NCI-H1105 (cell line): ENCODE measurements at places on chromosomes 5 and 9.

DNA sequence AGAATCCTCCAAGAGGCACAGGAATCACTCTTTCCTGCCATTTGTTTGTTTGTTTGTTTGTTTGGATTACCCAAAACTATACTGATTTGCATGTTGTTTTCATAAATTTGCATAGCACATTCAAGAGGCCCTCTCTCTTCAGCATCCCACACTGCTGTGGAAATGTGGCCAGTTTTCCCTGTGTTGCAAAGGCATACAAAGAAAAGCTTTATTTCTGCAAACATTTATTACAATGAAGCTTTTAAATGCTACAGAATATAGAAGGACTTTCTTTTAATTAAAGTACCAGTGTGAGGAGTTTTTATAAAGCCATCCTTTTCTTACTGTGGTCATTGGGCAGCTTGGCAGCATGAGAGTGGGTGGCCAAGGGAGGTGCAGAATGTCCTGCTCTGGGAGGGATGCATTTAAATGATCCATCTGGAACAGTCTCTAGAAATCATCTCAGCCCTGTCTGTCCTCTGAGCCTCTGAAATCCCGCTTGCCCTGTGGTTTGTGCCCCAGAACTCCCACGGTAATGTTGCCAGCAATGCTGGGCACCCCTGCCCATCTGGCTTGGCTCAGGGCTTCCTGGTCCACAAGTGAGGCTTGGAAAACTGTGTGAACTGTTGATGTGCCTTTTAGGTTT lies 356.8 kb upstream of the KIF2A start:
- DNase-seq, result no peak

DNA sequence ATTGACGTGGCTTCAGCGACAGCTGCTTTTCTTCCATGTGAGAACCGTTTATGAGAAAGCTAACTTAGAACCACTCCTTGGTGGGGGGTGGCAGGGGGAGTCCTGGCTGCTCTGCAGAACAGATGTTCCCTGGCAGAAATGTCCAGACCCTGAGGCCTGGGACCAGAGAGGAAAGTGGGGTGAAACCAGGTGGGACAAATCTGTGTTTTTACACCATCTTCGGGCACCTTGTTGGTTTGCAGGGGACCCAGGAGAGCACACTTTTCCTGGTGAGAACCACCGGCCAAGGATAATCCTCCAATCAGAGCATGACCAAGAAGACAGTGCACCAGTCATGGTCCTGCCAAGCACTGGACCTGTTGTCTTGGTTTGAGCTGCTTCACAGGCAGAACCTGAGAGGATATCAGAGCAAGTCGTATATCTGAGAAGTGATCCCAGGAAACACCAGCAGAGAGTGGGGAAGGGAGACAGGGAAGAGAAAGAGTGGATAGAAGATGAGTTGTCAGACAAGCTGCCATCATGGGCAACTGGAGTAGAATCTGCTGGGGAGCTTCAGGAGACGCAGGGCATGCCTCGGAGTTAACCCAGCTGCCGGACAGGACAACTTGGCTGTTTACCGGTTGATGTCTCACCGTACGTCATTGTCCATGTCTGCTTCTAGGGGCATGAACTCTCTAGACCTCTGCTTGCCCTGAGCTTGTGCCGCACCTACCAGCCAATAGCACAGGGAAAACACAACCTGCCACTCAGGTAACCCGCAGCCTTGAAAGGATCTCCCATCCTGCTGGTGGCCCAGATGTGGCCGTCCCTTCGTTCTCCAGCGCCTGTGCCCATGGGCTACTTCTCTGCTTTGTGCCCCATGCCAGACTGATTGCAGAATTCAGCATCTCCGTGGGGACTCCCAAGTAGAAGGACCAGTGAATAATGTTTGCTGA lies 178.4 kb upstream of the MVB12B start:
- no peak for DNase-seq

GRCh38 chr9:136403538-136403914 lies 3.6 kb upstream of the SNAPC4 start:
- no peak for DNase-seq

DNA sequence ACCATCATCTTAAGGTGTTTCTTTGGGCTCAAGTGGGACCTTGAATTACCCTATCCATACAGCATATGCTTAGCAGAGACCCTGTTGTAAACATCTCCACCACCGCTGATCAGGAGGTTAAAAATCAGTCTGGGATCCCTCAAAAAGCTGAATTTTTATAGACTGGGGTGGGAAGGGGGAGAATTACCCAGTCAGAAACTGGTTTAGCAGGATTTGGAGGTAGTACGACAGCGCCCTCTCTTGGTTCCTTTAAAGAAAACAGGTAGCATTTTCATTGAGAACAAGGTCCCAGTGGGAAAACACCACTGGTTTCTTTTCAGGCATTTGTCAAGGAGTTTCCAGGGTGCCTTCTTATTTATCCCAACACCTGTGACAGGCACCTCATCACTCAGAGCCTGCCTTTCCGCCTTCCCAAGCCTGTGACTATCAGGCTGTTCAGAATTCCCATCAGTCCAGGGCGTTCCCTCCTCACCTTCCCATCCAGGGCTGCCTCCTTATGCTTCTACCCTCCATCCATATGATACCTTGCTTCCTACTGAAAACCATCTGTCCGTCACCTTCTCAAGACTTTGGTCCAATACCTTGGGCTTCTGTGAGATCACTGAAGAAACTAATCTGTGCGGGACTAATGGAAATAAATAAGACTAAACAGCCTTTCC lies 203.8 kb upstream of the RAI14 start:
- DNase-seq, result no peak

GRCh38 chr9:16982780-16983310 lies 112.4 kb upstream of the BNC2 start:
- DNase-seq, result no peak

DNA sequence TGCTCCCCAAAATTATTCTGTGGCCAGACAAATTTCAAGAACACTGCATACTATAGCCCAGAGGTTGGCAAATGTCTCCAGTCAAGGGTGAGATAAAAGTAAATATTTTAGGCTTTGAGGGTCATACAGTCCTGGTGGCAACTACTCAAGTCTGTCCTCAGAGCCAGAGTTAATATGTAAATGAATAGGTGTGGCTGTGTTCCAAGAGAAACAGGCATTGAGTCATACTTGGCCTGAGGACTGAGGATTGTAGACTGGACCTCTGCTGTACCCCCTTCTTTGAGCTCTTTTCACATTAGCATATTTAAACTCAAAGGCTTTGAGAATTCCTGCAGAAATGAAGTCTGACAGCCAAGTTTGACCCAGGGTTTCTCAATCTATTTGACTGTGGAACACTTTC lies 129.2 kb upstream of the PTCH1 start:
- DNase-seq, result no peak

- no peak for DNase-seq
Observed at GRCh38 chr5:124278636-124279035, 467.8 kb downstream of the ZNF608 start.

DNA sequence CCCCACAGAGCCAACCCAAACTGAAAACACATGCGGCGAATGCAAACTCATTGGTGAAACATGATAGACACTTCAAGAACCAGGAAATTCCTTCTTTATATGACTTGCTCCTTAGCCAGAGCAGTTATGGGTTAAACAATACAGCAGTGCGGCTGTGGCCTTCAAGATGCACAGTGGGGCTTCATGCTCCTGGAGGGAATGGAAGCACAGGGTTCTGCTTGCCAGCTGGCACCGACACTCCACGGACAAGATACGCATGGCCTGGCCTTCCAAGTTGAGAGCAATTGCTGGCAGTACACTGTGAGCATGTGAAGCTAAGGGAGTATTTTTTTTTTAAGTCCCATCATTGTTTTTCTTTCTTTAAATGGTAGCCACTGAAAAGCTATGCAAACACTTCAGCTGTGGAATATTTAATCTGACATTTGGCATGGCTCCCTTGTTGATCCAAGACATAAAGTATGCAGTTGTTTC lies 451.6 kb upstream of the CD180 start:
- no peak for DNase-seq

- peak; percentile 54 for DNase-seq
Observed at GRCh38 chr9:36136272-36136893, at the start of gene GLIPR2. Gene GLIPR2 (plus strand): TSS chr9:36136733. CDS start chr9:36136779, 46 bp downstream.

GRCh38 chr9:120161776-120162175 lies 418.2 kb downstream of the CDK5RAP2 start:
- DNase-seq, result no peak

DNA sequence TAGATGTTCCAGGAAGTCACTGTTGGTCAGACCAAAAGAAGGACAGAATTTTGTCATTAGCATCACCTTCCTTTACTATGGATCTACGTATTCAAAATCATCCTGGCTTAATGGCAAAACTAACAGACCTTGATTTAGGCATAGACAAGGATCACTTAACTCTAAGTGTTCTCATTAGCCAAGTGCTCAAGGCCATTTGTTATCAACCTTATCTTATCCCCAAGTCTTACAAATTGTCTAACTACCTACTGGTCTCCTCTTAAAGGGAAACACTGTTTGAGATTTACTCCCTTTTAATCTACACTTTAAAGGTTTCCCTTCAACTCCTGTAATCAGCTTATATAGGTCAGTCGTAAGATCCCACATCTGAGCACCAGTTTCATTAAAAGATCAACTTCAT lies 1197.5 kb upstream of the C9orf72 start:
- DNase-seq, result no peak

DNA sequence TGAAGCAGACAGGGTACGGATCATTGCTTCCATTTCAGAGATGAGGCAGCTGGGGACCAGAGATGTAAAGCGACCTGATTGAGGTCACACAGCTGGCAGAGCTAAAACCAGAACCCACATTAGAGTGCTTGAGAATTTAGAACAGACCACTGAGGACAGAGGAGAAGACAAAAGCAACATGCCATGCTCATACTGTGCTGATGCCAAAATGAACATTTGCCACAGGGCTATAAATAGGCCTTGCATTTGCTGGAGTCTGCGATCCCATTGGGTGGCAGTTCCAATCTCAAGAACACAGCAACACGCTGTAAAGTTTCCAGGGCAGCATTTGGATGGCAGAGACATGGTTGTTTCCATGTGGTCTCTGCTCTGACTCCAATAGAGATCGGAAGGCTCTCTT lies 222.4 kb upstream of the TBC1D2 start:
- no peak for DNase-seq

DNA sequence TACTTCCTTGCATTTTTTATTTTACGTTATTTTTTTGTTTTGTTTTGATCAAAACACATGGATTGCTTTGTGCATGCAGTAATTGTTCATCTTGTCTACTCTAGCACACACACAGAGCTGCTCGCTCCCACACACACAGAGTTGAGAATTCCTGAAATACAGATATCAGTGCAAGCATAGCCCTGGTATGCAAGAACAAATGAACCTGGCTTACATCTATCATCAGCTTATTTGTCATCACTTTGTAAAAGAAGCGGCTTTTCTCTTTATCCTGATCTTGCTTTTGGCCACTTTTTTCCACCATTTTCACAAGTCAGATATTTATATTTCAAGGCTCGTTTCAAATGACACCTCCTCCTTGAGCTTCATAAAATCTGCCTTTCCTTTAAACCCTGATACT lies 1435.7 kb downstream of the MAT2B start:
- DNase-seq, result no peak

- DNase-seq, result no peak
Observed at GRCh38 chr9:120338340-120338739, 241.6 kb downstream of the CDK5RAP2 start.

GRCh38 chr5:97182571-97183099 lies 412 bp downstream of the RIOK2 start:
- no peak for DNase-seq

DNA sequence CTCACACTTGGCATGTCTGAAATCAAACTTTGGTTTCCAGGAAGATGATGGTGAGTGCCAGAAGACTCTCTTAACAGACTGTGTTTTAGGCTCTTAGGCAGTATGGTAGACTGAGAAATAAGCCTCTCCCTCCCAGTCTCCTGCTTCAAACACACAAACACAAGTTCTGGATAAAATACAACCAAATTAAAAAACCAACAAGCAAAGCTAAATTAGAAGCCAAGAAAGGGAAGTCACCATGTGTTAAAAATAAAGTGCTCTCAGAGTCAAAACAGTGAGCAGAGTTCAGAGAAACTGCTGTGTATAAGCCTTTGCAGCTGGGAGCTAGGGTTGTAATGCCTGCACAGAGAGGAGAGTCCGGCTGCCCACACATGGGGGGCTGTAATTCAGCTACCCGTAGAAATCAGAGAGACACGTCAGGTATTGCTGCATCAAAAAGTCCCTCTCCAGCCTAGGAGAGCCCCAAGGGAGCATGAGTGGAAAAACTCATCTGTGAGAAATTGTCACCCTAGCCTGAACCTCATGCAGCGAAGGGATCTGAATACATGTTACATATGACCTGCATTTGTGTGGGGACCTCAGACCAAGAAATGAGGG lies 62.6 kb downstream of the ANGPTL2 start:
- DNase-seq, result no peak

DNA sequence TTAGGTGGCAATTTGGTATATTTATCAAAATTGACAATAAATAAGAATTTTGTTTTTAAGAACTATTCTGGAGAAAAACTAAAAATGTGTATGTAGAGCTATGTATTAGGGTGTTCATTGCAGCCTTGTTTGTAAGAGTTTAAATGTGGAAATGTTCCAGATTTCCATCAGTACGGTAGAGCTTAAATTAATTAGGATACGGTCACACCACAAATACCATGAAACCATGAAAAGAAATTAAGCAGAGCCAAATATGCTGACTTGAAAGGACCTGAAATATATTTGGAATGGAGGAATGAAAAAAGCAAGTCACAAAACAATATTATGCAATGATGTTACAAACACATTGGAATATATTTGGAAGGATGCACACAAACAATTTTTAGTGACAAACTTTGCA lies 64.6 kb downstream of the ACTBL2 start:
- no peak for DNase-seq

DNA sequence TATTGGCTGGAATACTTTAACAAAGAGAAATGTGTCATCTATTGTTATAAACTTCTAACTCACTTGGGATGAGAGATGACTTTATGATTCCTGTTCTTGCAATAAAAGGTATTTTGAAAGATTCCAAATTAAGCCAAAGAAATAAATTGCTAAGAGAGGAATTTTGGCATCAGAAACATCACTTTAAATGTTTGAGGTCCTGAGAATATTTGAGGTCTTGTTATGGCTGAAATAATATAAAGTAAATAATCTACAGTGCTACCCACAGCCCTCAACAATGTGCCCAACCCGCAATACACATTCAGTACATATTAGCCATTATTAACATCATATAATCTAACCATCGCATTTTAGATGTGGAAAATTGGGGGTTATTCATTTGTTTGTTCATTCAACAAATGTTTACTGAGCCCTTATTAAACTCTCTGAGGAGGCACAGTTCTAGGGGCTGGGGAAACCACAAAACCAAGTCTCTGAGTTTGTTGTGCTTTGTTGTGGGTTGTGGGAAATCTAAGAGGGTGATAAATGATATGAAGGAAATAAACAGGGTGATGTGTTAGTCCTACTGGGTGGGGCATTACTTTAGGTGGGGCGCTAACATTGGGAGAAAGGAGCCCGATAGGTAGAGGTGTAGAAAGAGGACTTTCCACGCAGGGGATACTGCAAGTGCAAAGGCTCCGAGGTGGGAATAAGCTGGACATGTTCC lies 135.2 kb upstream of the CLINT1 start:
- DNase-seq, result no peak

- no peak for DNase-seq
Observed at GRCh38 chr5:125595095-125595494, 828.1 kb upstream of the GRAMD2B start.

GRCh38 chr5:133363807-133364587 lies 248.3 kb downstream of the FSTL4 start:
- DNase-seq, result no peak
